ENCODE measurements at places on chromosomes 16 and 17.

DNA sequence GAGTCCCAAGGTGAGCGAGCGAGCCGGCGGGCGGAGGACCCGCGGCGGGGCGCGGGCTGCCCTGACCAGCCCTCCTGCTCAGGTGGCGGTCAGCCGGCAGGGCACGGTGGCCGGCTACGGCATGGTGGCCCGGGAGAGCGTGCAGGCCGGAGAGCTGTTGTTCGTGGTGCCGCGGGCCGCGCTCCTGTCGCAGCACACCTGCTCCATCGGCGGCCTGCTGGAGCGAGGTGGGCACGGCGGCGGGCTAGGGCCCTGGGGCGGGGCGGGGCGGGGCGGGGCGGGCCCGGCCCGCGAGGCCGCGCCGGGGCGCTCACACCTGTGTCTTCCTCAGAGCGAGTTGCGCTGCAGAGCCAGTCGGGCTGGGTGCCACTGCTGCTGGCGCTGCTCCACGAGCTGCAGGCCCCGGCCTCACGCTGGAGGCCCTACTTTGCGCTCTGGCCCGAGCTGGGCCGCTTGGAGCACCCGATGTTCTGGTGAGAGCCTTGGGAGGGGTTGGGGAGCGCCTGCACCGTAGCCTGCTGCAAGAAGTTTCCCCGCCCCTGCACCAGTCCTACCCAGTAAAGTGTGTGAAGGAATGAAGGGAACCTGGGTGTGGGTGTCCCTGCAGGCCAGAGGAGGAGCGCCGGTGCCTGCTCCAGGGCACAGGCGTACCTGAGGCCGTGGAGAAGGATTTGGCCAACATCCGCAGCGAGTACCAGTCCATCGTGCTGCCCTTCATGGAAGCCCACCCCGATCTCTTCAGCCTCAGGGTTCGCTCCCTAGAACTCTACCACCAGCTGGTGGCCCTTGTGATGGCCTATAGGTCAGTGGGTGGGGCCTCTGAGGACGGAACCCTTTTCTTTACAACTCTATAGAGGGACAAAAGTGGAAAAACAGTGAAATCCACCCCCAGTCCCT lies 802 bp downstream of the SETD6 start:
- no peak for DNase-seq

DNA sequence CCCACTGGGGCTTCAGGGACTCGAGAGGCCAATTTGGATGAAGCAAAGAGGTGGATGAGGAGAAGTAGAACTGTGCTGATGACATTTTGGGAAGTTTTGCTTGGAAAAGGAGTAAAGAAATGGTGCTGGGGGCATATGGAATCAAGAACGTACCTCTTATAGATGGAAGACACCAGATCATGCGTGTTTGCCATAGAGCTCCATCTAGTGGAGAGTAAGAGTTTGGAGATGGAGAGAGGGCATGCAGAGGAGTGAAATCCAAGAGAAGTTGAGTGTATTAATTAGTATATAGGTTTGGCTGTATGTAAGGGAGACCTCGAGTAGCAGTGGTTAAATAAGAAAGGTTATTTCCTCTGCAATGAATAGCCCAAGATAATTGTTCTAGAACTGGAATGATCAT lies 56.0 kb downstream of the SHISA6 start:
- DNase-seq = no peak

DNA sequence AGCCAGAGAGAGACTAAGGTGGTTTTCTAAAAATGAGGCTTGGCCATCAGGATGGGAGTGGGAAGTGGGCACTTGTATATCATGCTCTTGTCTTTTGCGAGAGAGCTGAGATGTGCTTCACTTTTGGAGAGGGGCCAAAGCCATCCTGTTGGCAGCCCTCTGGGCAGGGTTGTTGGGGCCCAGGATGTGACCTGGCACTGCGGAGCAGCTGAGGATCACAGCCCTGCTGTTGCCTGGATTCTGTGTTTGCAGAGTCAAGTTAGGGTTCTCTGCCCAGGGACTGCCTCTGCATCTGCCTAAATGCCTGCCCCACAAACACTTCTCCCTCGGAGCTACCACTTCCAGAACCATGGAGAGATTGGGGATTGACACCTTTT lies 71.2 kb downstream of the PLD6 start:
- DNase-seq = no peak

DNA sequence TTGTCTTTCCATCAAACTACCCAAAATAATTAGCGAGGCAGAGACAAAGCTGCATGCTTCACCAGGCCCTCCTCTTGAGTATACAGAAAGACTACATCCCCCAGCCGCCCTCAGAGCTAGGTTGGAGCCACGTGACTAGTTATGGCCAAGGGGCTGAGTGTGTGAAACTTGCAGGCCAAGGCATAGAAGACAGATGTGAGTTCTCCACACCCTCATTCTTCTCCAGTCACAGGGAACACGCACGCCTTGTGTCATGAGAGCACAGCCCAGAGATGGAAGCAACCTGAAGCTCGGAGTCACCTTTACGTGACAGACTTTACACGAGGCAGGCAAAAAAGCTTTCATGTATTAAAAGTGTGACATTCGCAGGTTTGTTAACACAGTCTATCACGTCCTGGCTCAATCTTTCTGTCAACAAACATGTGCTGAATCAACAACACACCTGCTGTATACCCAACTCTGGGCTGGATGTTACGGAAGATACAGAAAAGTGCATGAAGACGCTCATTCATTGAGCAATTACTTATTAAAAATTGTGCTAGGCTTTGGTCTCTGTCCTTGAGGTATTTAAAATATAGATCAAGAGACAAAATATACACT lies 38.3 kb downstream of the STX8 start:
- no peak for DNase-seq

DNA sequence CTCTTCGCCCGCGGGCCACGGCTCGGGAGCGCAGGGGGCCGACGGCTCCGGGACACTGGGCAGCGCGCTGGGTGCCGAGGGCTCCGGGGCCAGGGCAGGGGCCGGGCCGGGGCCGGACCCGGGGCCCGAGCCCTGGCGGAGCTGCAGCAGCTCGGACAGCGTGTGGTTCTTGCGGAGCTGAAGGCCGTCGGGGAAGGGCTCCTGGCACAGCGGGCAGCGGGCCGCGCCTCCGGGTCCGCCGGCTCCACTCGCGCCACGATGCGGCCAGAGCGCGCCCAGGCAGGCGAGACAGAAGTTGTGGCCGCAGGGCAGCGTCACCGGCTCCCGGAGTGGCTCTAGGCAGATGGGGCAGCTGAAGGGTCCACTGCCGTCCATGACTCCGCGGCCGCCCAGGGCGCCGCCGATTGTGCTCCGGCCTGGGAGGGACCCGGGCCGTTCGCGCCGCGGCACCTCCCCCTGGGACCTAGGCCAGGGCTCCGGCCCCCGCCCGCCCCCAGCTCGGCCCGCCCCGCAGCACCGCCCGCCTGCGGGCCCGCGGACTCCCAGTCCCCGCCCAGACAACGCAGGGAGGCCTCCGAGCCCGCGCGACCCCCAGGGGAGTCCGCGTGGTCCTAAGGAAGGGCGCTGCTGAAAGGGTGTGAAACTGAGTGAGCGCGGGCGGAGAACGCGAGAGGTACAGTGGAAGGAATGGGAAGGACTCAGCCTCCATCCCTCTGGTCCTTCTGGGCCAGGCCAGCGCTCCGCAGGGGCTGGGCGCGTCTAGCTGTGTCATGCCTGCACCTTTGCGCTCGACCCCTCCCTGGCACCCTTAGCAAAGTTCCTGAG lies at the start of gene TRIM47:
TSS of gene TRIM47 (minus strand) at position 408 of the 825 bp plus-strand sequence. CDS start at position 375, 33 bp downstream.
- no peak for DNase-seq

DNA sequence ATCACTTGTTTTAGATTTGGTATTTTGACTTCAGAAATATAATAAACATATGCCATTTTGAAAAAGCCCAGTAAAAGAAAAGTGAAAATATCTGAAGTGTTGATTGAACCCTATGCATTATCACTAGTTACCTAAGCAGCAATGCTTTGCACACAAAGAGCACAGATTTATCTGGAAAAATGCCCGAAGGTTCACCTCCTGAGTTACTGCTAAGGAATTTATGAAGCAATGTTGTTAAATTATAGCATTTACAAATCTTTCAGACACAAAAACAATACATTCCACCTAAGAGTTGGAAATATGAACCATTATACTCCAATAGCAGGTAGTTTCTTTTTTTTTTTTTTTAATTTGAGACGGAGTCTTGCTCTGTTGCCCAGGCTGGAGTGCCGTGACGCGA lies 38.9 kb upstream of the GHDC start:
- DNase-seq = peak; percentile 36

- no peak for DNase-seq
These were observed 39.2 kb downstream of the TEKT5 start for GRCh38 chr16:10655415-10655977.

- peak; percentile 47 for DNase-seq
These were observed 46.3 kb downstream of the PRKCA start for GRCh38 chr17:66348584-66349165.

- DNase-seq = no peak
These were observed 110.7 kb downstream of the HS3ST3A1 start for GRCh38 chr17:13490906-13491482.

- no peak for DNase-seq
These were observed 30.2 kb downstream of the PLD6 start for GRCh38 chr17:17175917-17176316.

DNA sequence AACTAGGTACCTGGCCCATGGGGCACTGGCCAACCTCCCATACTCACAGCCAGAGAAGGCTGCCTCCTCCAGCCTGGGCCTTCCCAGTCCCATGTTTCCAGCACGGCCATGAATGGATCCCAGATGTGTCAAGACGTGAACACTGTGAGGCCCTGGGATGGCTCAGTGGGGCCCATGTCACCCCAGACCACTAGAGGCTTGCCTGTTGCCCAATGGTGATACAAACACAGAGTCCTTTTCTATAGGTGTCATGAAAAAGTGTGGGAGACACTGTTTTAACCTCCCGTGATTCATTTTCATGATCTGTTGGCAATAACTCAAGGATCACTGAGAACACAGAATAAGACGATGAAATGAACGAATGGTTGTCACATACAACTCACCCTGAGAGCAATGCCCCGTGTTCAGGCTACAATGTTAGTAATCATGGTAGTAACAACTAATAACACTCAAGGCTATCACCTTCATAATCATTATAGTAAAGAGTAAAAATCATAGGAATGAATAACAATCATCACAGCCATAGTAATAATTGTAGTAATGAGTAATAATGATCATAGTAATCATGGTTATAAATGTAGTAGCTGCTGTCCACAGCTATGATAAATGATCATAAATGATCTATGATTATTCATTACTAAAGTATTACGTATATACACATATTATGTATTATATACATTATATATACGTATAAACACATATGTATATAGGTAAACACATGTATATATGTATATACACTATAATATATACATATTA lies 64.0 kb downstream of the DYNLRB2 start:
- DNase-seq = no peak

GRCh38 chr17:38512473-38513058 lies 84.3 kb downstream of the ARHGAP23 start:
- DNase-seq = no peak

DNA sequence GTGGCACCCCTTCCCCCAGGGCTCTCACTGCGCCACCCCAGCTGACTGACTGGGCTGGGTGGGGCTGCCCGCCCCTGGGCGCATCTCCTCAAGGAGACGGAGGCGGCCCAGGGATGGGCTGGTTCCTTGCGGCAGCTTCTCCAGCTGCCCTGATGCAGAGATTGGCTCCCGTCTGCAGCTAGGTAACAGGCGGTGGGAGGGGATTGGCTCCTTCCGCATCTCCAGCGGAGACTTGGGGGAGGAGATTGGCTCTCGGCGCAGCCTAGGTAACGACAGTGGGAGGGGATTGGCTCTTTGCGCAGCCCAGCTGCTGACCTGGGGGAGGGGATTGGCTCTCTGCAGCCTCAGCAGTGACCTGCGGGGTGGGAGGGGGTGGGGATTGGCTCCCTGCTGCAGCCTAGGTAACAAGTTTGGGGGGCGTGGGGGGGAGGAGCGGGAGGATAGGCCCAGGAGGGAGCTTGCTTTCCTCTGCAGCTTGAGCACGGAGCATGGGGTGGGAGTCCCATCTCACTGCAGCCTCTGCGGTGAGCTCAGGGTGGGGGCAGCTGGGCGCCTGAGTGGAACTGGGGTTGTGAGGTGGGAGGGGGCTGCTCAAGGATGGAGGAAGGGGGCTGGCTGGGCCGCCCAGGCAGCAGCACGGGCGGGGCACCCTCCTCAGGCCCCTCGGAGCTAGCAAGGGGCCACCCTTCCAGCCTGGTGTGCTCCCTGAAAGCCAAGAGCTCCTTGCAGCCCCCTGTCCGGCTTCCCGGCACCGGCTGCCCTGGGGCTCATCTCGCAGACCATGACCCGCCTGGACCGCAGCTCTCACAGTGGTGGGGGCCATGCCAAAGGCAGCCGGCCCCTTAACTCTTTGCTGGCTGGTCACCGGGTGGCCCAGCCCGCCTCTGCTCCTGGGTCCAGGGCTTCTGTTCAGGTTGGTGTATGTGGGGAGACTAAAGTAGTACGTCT lies 6.4 kb downstream of the NFE2L1 start:
- peak; percentile 30 for DNase-seq

DNA sequence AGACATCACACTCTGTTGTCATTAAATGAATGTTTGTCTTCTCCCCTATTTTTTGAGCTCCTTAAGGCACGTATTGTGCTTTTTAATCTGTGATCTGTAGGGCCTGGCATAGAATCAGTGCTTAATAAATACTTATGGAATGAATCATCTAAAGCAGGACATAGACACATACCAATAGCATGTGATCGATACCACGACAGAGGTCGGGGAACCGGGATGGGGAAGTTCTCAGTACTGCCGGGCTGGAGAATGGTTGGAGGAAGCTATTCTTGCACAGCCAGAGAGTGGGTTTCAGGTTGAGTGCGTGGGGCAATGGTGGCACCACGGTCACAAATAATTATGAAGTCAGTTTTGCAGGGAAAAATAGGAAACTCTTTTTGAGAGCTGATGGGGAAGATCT lies 26.8 kb downstream of the NLRP1 start:
- peak; percentile 29 for DNase-seq

- no peak for DNase-seq
These were observed 152.3 kb downstream of the ITFG1 start for GRCh38 chr16:47308601-47309000.

DNA sequence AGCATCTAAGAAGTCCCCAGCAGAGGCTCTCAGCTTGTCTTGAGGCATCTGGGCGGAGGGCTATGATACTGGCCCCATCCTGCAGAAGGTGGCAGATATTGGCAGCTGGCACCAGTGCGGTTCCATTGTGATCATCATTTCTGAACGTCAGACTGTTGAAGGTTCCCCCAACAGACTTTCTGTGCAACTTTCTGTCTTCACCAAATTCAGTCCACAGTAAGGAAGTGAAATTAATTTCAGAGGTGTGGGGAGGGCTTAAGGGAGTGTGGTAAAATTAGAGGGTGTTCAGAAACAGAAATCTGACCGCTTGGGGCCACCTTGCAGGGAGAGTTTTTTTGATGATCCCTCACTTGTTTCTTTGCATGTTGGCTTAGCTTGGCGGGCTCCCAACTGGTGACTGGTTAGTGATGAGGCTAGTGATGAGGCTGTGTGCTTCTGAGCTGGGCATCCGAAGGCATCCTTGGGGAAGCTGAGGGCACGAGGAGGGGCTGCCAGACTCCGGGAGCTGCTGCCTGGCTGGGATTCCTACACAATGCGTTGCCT lies at the start of gene CIITA:
TSS of gene CIITA (plus strand) at position 404 of the 543 bp plus-strand sequence. CDS start at position 533, 129 bp downstream.
- peak; percentile 82 for DNase-seq

DNA sequence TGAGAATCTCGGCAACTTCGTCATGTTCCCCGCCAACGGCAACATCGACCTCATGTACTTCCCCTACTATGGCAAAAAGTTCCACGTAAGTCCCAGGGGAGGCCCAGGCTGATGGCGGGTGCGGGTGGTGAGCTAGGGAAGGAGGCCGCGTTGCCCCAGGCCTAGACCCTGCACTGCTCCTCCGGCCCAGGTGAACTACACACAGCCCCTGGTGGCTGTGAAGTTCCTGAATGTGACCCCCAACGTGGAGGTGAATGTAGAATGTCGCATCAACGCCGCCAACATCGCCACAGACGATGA lies 4.8 kb downstream of the ATP1B2 start:
- no peak for DNase-seq
